ENCODE measurements at places on chromosomes 5 and 9.

- no peak for DNase-seq
These were observed 68.5 kb downstream of the ALDH7A1 start for GRCh38 chr5:126526493-126526892.

GRCh38 chr5:162995568-162995967, 441.8 kb upstream of the CCNG1 start:
- DNase-seq = no peak

DNA sequence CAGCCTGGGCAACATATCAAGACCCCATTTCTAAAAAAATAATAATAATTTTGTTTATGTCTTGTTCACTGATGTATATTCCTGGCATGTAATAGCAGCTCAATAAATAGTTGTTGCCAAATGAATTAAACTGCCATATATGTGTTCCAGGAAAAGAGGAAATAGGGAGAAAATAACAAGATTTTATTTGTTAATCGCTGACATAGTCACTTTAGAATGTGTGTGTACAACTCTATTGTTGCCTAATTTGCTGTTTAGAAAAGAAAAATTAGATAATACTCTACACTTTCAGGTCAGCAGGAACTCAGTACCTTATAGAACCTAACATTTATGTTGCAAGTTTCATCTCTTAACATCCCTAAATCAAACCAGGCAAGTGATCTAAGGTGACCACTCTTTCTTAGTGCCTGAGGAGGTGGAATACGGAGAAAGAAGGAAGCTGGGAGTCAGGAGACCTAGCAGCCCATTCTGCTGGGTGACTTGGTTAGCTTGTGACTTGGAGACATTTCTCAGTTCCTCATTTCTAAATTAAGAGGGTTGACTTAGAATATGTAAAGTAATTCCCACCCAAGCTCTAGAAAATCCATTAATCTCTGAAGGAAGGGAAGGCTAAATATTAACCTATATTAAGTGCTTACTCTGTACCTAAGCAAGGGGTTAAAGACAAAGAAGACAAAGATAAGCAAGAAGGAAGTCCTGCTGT, 110.3 kb upstream of the IQGAP2 start:
- DNase-seq = no peak

DNA sequence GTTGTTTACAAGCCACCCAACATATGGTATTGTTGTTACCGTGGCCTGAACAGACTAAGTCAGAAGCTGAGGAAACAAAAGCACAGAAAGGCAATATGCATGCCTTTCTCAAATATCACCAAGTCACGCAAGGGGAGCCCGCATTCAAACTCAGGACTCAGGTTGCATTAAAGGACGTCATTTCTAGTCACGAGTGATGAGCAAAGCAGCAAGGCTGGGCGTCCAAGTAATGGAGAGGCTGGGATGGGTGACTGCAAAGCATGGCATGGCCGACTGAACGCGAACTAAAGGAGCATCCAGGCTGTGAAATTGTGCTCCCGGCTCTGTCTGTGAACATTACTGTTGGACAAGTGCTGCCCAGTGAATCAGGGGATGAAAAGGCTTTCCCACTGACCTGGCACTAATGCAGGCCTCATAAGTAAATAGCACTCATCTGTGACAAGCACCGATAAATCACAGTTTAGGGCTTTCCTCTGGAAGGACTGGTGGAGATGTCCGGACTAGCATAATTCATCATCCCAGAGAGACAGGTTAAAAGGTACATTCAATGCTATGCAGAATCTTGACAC, 202.8 kb downstream of the SPOCK1 start:
- no peak for DNase-seq

GRCh38 chr5:26948921-26949320, 89.5 kb downstream of the CDH9 start:
- DNase-seq = no peak

DNA sequence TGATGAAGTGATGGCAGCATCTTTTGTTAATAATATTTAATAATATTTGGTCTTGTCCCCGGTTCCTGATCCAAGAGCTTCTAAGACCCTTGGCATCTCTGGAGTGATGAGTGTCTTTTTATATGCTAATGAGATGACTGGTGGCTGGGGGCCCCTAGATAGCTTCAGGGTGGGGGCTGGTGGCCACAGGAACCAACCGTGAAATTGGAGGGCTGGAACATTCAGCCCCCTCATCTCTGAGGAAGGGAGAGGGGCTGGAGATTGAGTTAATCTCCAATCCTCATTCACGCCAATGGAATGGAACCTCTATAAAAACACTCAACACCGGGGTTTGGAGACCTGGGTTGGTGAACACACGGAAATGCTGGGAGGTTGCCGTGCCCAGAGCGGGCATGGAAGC, 78.2 kb upstream of the RAPGEF1 start:
- no peak for DNase-seq

GRCh38 chr5:2190549-2190948, 307.8 kb upstream of the IRX4 start:
- peak; percentile 1 for DNase-seq

All from T-helper 1 cell (primary cell).